Posterior vena cava (tissue), 2 donors: ENCODE measurements at places on chromosomes 6 and 20. TPM values are rescaled to one million over a fixed set of nuclear protein-coding genes. Genes with fewer than 3 reads are reported as not detected.

DNA sequence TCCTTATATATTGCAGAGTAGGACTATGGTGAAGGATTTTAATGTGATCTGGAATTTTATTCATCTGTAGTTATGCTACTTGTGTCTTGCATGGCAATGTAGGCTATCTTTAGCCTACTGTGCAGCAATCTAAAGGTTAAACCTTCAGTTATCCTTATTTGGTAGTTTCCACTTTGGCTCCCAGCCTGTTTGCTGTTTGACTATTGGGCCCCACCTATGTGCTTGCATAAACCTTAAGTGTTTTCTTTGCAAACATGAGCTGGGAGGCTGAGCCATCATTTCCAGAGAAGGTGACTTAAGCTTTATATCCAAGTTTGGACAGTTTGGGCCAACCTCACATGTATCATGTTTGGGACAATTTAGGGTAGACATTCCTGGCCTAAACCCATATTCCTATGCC is 537.5 kb downstream of the BTBD3 start:
- no peak for DNase-seq

GSTA3 gene
- not detected for total RNA-seq

DNA sequence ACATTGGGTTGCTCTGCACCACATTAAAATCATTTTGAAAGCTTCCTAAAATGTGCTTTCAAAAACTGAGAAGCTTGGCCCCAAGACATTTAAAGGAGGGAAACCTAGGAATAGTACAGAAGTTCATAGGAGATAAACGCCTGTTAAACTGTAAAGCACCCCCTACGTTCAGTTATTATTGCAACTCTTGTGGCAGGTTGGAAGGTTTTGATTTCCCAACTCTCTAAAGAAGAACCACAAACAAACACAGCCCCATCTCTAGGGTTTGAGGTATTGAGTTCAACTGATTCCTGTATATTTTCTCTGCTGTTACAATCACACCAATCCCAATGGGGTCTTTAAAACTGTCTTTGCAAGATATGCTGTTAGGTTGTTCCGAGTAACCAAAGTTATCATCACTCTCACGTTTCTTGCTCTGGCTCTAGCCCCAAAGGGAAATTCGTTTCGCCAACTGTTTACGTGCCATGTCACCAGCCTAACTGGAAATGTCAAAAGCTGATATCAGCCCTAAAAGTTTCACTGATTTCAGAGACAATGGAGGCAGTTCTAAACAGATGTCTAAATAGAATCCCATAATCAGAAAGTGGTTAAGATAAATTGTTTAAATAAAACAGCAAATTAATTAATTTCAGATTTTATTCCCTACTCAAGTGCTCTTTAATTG is 12.1 kb downstream of the TFAP2A start:
- DNase-seq, result no peak

DNA sequence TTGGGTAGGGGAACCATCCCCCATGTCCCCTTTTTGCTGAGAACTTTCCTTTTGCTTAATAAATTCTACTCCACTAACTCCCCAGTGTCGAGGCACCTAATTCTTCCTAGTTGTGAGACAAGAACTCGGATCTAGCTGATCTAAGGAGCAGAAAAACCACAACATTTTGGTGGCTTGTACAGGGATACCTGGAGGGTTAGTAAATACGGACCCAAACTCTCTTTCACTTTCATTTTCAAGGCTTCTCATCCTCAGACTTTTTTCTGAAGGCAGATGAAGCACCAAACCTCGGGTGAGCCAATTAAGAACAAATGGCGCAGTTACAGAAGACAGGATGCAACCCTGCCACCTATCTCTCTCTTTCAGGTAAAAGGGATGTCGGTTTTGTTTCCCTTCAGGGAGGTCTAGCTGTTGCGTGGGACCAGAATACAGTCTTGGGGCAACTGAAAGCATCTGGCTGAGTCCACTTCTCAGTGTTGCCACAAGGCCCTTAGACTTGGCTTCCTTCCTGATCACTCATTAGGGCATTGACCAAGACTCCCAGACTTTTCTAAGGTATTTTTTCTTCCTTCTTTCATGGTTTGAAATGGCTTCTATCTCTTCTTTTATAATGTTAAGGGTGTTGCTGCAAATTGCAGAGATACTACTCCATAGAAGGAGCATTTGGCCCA is 11.1 kb upstream of the HTR1B start:
- DNase-seq, result no peak

GRCh38 chr6:71114544-71114943 is 157.7 kb upstream of the B3GAT2 start:
- DNase-seq, result no peak

GRCh38 chr20:20665606-20666332 is 46.7 kb downstream of the RALGAPA2 start:
- DNase-seq, result no peak

DNA sequence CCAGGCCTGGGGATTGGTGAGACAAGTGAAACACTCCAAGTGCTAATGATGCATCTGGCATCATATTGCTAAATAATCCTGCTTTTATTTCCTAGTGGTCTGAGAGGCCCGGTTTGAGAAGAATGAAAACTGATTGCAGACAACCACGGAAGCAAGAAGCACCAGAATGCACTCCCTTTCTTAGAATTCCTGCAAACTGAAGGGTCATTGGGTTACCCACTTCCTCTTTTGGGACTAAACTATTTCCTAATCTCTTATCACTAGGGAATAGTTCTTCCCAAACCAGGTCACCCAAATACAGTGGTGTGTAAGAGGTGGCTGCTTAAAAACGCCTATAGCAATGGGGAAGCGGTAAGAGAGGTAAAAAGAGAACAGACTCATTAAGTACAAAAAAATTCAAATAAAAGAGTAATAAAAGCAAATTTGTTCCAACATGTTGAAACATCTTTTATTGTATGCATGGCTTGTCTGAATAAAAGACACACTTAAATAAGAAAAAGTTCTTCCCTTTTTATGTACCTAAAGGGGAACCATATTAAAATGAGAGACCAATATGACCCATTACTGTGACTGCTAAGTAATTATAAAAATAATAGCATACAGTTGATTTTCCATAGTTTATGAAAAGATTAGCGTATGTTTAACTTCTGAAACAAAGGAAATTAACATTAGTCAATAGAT is 125.8 kb downstream of the MYB start:
- DNase-seq, result no peak

DNA sequence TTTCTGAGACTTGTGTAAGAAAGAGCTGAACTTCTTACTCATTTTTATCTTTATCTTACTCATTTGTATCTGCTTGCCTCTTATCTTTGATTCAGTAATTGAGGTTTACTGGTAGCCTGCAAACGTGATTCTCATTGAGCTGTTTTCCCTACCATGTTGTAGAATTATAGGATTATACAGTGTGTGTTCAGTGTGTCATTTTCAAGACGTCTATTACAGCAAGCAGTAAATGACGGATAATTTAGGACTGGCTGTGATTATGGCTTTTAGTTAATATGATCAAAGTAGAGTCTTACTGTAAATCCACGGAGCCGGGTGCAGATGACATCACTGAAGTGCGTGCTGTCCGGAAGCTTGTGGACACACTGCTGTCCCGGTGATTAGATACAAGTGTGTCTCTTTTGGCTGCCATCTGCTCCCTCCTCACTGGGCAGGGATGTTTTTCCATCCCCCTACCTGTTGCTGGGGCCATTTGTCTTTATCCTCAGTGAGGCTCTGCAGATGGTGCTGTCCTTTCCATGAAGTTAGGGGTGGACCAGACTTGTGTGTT is 6.0 kb downstream of the NELFCD start:
- peak; percentile 58 for DNase-seq

DNA sequence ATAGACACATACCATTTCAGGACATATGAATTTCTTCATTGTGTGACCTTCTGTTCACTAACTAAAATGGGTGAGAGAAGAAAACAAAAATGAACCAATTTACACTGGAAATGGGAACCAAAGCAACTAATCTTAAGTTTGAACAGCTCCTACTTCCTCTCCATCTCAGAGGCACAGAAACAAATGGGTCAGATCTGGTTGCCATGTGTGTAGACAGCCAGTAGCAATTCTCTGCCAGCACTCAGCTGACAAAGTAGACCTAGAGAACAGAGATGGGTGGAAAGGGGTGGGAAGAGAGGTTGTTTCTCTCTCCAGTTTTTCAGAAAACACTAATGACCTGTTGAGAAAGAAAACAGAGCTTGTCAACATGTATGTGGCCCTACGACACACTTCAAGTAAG is 14.3 kb upstream of the POPDC3 start:
- no peak for DNase-seq

DNA sequence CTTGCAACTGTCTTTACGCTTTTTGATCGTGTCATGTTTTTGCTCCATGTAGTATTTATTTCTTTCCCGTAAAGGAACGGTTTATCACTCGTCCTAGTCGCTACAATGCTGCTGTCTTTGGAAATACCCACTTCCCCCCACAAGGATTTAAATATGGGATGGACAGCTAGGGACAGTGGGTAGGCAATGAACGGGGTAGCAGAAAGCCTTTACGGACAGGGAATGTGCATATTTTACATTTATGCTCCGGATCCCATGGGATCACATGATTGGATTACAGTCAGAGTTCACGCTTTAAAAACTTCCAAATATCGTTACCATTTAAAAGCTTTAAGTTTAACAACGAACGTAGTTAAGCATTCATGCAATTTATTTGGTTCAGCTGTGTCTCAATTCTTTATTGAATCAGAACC is 1.2 kb downstream of the HIVEP1 start:
- DNase-seq, result no peak

- DNase-seq, result no peak
These were observed 105.3 kb upstream of the BMP5 start for GRCh38 chr6:55980627-55981211.

- no peak for DNase-seq
These were observed 246.9 kb downstream of the UBE3D start for GRCh38 chr6:82818727-82819126.

FITM2 gene
- 8.0 TPM for total RNA-seq

- DNase-seq, result no peak
These were observed 8.4 kb upstream of the HLA-A start for GRCh38 chr6:29933955-29934354.

GRCh38 chr6:110036408-110037302 is 58.5 kb downstream of the GPR6 start:
- no peak for DNase-seq

ULBP2 gene
- 0.51 TPM for total RNA-seq

DNA sequence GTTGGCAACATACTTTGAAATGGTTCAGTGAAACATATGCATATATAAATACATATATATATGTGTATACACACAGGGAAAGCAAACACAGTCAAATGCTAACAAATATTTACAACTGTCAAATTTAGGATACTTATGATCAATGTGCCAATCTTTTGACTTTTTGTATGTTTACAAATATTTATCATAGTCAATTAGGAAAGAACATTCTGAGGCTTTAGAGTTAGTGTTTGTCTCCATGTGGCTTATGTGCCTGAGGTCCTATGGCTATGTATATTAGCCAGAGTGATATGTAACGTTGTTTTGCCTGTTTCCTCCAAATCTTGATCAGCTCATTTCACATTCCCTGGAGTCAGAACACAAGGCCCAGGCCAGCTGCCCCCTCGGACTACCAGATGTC is 126.5 kb upstream of the MAN1A1 start:
- DNase-seq, result no peak

- DNase-seq, result peak; percentile 63
These were observed 141.0 kb downstream of the TBXT start for GRCh38 chr6:166026586-166027126.

TAF4 gene
- 8.8 TPM for total RNA-seq

GRCh38 chr6:131026243-131026642 is 36.8 kb downstream of the EPB41L2 start:
- DNase-seq, result no peak

DNA sequence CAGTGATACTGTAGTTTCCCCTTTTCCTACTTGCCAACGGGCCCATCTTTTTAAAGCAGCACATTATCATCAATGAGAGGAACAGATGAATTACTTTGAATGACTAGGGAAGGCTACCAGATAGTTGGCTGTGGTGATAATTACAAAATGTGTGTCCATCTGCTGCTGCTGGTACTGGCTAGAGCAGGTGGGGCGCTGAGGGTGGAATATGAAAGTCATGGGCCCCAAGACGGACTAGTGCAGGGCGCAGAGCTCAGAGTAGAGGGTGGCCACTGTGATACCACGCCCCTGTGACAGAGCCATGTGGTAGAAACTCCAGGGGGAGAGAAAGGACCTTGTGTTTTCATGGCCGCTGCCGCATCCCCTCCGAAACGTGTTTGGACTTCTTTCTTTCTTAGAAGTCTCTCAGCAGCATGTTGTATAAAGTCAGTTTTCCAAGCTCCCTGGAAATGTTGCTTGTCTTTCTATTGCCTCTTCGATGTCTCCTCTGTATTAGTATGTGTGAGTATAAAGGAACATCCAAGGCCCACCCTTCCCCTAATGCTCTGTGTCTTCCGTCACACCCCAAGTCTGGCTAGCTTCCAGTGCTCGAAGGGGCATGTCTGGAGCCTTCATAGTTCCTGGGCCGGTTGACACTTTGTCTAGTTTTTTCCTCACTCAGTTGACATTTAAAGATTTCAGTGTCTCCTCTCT is 88.1 kb downstream of the PPP1R14C start:
- DNase-seq, result no peak

DNA sequence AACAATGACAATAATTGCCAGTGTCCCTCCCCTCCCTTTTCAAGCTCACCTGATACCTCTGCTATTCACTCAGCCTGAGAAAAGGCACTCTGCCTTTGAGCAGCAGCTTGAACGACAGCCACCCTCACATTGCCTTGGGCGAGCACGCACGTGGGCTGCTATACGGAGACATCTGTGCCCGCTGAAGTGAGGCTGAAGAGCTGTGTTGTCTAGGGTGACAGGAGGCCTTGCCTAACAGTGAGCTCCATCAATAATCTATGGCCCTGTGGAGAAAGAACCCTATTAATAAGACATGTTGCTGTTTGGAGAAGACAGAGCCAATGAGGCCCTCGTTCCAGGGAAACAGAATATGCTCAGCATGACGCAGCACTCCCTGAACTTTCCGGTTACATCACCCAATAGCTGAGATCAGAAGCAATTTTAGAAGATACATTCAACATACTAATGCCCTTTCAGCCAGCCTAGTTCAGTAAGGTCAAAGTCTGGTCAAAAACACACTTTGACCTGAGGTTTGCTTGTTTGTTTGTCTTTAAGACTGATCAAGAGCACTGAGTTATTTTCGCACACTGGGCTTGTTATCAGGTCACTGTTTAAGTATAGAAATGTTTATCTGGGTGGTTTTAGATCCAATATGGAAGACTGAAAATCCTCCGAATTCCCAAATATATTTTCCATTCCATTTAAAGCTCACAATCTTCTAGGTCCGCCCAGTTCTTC is 30.6 kb downstream of the RBM24 start:
- no peak for DNase-seq

DNA sequence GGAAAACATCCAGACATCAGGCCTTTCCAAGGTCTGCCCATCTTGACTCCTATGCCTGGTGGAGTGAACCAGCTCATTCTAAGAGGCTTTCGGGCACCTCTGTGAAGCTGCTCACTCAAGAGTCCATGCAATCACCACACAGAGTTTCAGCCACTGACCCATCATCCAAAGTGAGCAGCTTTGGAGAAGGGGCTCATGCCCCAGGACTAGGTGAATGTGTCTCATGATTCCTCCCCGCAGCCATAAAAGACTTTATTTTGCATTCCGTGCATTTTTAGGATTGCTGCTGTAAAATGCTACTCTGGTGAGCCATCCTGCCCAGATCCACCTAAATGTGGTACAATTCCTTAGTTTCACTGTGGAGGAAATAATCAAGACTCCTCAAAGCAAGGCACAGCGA is 44.5 kb upstream of the EZR start:
- no peak for DNase-seq
